Neuronal stem cell (in vitro differentiated cells): ENCODE measurements at places on chromosomes 7 and 10.

DNA sequence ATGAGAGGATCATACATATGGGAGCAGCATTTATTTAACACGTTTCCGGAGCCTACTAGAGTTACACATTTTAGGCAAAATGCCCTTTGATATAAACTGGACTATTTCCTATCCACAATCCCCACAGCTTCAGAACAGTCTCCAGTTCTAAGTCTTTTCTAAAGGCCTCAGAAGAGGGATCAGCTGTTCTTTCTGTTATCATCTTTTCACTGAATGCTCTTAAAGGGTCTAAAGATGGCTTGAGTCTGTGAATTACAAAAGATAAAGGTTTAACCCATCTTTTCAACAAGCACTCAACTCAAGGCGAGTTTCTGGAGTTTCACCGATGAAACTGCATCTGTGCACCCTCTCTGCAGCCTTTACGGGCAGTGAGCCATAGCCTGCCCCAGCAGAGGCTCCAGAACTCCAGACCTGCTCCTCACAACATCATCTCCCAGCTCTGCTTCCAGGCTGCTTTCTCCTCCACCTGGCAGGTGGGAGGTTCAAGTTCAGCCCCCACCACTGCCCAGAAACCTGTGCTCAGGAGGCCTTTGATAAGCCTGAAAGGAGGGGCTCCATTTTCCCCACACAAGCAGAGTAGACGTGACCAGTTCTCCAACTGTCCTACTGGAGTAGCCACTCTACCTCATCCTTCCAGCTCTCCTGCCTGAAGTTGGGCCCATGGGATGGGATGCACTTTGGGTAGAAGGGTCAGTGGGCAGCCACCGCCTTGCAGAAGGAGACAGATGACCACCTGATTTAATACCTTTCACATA is 53.4 kb downstream of the HSPA12A start:
- DNase-seq: no peak

DNA sequence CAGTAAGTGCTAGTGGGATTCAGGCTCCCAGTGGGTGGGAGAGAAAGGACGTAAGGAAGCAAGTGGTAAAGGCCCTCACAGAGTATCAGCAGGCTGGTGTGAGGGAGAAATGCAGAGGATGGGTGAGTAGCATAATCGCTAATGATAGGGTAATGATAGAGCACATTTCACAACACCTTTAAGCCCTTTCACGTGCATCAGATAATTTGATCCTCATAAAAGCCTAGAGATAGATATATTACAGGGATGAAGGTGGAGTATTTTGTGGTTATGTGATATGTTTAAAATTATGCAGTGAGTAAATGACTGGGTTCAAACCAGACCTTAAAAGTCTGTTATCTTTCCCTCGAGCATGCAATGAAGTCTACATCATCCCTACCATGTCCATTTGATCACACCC is 10.3 kb downstream of the LEP start:
- no peak for DNase-seq

- DNase-seq: no peak
Observed at GRCh38 chr7:148127374-148127773, 463.2 kb upstream of the C7orf33 start.

DNA sequence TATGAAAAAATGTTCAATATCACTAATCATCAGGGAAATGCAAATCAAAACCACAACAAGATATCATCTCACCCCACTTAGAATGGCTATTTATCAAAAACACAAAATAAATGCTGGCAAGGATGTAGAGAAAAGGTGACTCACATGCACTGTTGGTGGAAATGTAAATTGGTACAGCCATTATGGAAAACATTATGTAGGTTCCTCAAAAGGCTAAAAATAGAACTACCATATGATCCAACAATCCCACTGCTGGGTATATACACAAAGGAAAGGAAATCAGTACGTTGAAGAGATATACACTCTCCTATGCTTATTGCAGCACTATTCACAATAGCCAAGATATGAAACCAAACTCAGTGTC is 50.2 kb downstream of the CDK1 start:
- no peak for DNase-seq

- DNase-seq: no peak
Observed at GRCh38 chr10:16673443-16673842, 143.8 kb downstream of the RSU1 start.

DNA sequence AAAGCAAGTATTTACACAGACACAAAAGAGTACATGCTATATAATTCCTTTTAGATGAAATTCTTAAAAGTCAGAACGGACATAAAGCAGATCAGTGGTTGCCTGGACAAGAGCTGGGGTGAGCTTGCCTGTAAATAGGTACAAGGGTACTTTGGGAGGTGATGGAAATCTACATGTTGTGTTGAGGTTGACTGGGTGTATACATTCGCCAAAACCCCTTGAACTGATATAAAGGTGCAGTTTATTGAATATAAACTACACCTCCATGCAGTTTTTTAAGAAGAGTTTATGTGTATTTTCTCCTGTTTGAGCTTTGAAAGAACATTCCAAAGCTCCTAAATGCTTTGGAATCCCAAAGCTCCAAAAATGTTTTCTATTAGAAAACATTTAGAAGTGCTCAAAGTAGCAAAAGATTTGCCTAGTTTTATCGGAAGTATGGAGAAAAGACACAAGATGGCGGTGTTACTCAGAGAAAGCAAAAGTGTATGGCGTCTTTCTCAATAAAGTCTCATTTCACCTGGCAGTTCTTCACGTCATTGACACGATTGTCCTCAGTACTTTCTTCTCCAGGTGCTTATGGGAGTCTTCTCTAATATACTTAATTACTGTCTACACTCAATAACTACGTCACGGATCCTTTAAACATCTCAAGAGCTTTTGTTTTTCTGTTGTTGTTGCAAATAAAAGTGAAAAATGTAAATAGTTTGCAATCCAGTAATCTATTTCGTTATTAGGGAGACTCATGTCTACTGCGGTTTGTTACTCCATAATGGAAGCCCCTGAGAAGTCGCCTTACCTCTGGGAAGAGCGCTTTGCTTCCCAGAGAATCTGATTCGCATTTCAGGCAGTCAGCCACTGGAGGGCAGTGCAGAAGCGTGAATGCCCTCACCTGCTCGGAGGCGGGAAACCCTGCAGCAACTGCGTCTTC is 14.7 kb upstream of the SEC61G start:
- DNase-seq: peak; percentile 65

DNA sequence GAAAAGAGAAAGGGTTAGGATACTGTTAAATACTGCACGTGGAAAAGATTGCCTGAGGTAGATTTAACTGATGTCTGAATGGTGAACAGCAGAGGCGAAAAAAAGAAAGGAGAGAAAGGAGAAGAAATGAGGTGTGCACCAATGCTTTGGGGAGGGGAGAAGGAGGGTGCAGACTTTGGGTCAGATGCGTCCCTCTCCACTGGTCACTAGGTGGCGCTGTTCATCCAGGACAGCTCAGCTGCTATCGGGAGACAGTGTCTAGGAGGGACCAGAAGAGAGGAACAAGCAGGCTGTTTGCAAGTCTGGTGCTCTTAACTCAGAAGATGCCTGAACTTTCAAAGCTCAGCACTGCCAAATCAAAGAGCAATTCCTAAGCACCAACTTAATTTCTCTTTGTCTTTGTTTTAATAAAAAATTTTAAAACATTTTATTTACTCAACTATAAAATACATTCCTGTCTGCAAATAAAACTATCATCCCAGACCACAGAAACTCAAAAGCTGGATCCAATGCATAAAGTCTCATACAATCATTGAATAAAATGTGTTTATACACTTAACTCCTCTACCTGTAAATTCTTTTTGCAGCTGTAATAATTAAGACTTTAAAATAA is 83.9 kb upstream of the PDLIM1 start:
- peak; percentile 82 for DNase-seq

GRCh38 chr10:73205081-73205480 is 37.2 kb downstream of the FAM149B1 start:
- no peak for DNase-seq

- DNase-seq: no peak
Observed at GRCh38 chr7:33965183-33965744, 59.9 kb downstream of the BMPER start.

DNA sequence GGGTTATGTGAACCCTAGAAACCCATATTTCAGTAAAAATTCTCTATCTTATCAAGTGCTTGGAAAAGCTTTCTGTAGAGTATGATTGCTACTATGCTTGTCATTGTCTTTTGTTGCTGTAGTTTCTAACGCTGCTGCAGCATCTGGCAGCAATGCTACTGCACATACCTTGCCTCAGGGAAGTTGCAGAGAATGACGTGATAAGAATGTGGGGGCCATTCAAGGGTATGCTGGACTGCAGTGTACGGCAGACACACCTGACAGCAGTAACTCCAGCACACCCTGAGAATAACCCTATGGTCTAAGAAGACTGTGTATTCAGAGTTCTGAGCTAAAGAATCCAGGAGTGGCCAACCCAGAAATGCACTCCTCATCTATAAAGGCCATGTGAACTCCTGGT is 20.5 kb downstream of the TRIM4 start:
- no peak for DNase-seq

DNA sequence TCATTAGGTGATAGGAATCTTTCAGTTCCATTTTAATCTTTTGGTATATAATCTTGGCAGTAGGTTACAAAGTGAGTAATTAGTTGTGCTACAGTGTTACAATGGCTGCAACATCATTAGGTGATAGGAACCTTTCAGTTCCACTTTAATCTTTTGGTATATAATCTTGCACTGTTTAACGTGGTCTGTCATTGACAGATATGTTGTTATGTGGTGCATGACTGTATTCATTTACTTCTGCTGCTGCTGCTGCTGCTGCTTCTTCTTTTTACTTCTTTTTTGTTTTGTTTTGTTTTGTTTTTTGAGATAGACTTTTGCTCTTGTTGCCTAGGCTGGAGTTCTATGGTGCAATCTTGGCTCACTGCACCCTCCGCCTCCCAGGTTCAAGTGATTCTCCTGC is 28.6 kb downstream of the ST7 start:
- no peak for DNase-seq

GRCh38 chr10:25078658-25079431 is 62.4 kb downstream of the THNSL1 start:
- no peak for DNase-seq

GRCh38 chr10:943334-944033 is 12.0 kb upstream of the LARP4B start:
- no peak for DNase-seq

DNA sequence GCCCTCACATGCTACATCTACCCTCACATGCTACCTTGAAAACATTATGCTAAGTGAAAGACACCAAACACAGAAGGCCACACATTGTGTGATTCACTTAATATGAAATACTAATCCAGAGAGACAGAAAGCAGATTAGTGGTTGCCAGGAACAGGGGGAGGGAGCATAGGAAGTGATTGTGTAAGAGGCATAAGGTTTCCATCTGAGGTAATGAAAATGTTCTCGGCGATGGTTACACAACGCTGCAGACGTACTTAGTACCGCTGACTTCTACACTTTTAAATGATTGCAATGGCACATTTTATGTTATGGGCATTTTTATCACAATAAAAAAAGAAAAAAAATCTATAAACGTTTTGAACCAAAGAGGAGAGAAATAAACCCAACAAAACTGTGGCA is 742.3 kb downstream of the TYW1 start:
- no peak for DNase-seq

- no peak for DNase-seq
Observed at GRCh38 chr7:150895809-150896208, 43.5 kb downstream of the AOC1 start.

- no peak for DNase-seq
Observed at GRCh38 chr7:823649-824048, 8.6 kb upstream of the SUN1 start.

GRCh38 chr10:132094581-132095234 is 29.0 kb downstream of the JAKMIP3 start:
- DNase-seq: no peak

DNA sequence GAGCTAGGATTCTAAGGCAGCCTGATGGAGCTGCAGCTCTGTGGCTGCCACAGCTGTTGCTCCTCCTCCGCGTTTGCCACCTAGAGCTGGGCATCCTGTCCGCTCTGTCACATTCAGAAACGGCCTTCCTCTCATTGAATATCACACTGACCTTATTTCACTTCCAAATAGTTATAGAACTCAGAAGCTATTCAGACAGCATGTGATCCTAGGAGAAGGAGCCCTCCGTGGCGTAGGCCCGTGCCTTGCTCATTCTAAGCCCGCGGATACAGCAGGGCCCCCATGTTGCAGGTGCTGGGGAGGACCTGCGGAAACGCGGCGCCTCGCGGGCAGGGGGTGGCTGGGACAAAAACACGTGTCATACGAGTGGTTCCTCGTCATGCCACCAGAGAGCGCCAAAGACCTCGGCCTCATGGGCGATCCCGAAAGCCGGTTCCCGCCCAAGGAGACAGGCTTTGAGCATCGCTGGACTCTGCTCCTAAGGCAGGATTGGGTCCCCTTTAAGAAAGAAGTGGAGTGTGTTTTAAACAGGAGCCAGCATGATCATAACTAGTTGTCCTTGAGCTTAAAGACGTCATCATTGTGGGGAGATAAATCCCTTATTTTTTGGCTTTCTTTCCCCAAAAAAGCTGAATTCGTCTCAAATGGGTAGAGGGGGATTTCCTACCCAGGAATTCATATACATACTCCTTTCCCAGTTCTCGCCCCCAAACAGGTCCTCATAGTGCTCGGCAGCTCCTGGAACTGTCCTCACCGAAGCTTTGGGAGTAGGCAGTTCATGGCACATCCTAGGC is 17.9 kb upstream of the FIGNL1 start:
- DNase-seq: peak; percentile 64

GRCh38 chr10:89857431-89858042 is 156.1 kb downstream of the KIF20B start:
- DNase-seq: no peak

DNA sequence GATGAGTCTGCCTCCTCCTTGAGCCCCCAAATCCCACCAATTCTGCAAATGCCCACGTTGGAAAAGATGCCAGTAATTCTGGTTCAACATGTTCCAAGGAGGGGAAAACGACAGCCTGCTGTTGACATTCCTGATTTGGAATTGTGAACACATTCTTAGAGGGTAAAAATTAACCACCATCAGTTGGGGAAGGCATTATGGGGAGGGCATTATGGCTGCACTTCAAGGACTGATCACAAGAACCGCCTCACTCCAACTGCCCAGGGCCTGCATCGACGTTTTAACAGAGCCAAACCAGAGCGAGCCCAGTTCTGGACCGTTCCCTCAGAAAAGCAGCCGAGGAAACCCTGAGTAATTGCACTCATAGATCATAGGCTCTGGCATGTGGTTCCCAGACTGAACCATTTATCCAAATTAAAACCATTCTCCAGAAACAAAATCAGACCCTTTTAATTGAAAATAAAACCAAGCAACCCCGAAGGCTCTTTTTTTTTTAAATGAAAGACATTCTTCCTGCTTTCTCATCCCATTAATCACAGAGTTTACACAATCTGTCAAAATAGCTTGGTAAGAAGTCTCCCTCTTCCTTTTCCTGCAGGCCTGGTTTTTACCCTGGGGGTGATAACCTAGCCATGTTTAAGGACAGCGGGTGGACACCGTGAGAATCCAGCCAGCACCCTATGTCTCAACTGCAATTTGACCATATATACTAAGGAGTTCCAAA is 8.0 kb downstream of the TNS3 start:
- no peak for DNase-seq
